Osteoblast (primary cell): ENCODE measurements at places on chromosomes 1 and 21. TPM values are rescaled to one million over a fixed set of nuclear protein-coding genes. Genes with fewer than 3 reads are reported as not detected.

DNA sequence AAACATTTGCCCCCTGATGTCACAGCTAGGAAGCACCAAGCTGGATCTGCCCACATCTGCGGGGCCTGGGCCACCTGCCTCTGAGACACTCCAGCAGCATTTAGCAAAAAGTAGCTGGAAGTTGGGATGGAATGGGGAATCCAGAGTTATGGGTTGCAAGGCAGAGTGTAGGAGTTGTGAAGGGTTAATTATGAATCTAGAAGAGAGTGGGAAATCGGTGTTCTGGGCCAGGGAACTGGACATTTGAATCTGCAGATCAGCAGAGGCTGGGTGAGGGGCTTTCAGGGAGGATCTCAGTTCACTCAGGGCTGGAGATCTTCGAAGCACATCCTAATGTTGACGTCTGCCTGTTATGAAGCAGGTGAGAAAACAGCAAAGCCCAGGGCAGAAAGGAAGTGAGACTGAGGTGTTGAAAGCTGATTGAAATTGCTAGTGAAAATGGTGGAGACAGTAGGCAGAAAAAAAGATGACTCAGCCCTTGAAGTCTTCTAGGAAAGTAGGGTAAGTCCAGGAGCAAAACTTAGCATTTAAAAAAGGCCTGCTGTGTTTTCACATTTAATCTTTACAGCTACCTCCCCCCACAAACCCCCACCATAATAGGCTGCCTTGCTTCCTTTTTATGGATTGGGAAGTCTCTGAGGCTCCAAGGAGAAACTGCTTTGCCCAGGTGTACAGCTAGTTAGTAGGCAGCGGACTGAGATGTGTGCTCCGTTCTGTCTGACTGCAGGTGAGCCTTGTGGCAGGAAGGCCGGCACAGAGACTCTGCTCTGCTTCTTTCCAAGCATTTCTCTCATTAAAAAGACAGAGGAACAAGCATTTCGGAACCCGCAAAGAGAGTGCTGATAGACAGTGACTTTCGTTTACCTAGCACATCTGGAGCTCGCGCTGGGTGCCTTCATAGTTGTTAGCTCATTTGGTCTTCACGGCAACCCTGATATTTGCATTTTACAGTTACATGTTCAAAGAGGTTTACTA is 7.2 kb downstream of the VANGL1 start:
- peak; percentile 25 for DNase-seq

- DNase-seq = peak; percentile 93
Measured at GRCh38 chr1:31591425-31592093, 15.2 kb downstream of the TINAGL1 start.

DNA sequence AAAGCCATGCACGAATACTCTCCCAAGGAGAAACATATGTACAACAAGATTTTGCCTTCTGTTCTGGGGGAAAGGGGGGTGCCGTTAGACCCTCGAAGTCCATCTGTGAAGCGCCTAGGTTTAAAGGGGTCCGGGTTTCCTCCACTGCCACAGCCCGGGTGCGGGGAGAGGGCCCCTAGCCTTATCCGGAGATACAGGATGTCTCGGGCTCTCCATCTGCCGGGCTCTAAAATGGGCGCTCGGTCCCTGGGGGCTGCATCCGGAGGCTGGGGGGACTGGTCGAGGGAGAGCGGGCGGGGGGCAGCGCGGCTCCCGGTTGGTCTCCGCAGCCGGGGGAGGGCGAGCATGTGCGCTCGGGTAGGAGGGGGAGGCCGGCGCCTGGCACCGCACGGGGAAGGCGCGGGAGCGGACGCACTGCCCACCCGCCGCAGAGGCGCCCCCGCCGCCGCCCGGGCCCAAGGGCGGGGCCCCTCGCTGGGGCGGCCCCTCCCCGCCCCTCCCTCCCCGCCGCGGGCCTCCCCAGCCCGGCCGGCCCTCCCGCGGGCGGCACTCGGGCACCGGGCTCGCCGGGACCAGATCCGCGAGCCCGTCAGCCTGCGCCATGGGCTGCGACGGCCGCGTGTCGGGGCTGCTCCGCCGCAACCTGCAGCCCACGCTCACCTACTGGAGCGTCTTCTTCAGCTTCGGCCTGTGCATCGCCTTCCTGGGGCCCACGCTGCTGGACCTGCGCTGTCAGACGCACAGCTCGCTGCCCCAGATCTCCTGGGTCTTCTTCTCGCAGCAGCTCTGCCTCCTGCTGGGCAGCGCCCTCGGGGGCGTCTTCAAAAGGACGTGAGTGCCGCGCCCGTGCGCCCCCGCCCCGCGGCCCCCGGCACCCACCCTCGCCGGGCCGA is 63.1 kb downstream of the ELK4 start:
- peak; percentile 88 for DNase-seq

- DNase-seq = no peak
Measured at GRCh38 chr21:14957836-14958235, 107.0 kb downstream of the NRIP1 start.

The TLR5 gene
- total RNA-seq = under 0.01 and 0.88 TPM in 2 replicates

The KLHL21 gene
- 76.3 and 86.1 TPM in 2 replicates for total RNA-seq

DNA sequence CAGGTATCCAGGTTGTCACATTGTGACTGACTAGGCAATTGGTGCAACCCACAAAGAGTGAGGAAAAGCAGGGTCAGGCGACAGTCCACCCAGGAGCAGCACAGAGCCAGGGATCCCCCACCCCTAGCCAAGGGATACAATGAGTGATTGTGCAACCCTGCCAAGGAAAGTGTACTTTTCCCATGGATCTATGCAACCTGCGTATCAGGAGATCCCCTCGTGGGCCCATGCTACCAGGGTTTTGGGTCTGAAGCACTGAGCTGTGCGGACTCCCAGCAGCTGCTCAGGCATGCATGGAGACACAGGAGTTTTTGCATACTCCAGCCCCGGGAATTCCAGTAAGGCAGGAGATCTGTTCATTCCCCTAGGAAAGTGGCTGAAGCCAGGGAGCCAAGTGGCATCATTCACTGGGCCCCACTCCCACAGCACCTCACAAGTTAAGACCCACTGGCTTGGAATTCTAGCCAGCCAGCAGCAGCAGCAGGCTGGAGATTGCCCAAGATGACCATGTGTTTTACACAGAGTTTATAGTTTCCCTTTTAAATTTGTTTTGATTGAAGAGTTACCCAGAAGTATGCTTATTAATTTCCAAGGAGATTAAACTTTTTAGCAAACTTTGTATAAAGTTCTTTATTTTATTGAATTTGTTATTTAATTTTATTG is 136.0 kb downstream of the LTN1 start:
- no peak for DNase-seq

- DNase-seq = no peak
Measured at GRCh38 chr1:229714964-229715603, 89.0 kb downstream of the URB2 start.

GRCh38 chr1:200468264-200469001 is 58.6 kb upstream of the ZNF281 start:
- no peak for DNase-seq

DNA sequence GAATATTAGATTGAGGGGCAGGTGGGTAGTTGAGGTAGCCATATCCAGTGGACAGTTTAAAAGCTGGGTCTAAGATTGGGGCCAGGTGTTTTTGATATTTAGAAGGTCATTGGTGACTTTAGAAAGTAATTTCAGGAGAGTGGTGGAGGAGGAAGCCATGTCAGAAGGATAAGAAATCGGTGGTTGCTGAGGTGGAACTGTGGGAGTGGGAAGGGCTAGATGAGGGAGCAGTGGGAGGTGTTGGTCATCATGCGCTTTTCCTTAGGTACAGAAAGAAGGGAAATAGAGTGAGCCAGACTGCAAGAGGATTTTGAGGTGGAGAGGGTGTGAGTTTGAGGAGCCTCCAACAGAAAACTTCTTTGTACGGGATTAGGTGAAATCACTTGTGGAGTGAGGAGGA is 7.2 kb downstream of the MTR start:
- no peak for DNase-seq

The ATP5PF gene
- 36.2 and 43.9 TPM in 2 replicates for total RNA-seq

The ADIPOR1 gene
- total RNA-seq = 91.9 and 104 TPM in 2 replicates

The PLCH2 gene
- total RNA-seq = under 0.01 TPM in 1 of 2 replicates, not detected in the other

DNA sequence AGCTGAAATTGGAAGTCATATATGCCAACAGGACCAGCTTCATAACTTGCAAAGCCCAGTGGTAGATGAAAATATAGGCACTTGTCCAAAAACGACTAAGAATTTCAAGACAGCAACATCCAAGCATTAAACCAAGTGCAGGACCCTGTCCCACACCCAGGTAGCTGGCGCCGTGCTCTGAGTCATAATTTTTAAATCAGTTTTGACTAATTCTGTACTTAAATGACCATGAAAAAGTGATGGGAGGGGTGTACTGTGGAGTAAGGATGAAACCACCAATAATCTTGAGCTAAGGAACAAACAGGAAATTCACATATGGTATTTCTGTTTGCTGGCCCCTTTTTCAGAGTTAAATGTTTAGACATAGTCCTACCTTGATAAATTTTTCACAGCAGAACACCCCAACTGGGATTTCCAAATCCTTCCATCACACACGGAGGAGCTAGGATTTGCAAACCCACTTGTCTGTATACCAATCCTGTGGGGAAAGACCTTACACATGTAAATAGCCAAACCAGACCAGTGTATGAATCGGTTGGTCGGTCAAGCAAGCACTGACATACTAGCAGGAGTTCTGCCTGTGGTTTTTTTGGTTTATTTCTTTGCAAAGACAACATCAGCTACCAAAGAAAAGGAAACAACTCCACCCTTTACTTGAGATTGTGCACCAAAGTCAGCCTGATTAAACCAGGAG is 235.7 kb upstream of the RAB4A start:
- DNase-seq = no peak

- peak; percentile 98 for DNase-seq
Measured at GRCh38 chr1:27528818-27529703, 39.1 kb upstream of the WASF2 start.
